ENCODE measurements at places on chromosomes 11 and 22.

GRCh38 chr11:34052608-34053160, 1.2 kb downstream of the CAPRIN1 start:
- H3K27ac ChIP-seq: peak overlapping the region; percentile 100
- H3K27me3 ChIP-seq: no peaks in the 10 kb centered on the region
- H3K36me3 ChIP-seq: peaks cover 3% of the 10 kb centered on the region
- DNase-seq: no peak

- DNase-seq: no peak
- H3K36me3 ChIP-seq: no peaks in the 10 kb centered on the region
These were observed 51.0 kb upstream of the CSNK2A3 start for GRCh38 chr11:11403763-11404725.

DNA sequence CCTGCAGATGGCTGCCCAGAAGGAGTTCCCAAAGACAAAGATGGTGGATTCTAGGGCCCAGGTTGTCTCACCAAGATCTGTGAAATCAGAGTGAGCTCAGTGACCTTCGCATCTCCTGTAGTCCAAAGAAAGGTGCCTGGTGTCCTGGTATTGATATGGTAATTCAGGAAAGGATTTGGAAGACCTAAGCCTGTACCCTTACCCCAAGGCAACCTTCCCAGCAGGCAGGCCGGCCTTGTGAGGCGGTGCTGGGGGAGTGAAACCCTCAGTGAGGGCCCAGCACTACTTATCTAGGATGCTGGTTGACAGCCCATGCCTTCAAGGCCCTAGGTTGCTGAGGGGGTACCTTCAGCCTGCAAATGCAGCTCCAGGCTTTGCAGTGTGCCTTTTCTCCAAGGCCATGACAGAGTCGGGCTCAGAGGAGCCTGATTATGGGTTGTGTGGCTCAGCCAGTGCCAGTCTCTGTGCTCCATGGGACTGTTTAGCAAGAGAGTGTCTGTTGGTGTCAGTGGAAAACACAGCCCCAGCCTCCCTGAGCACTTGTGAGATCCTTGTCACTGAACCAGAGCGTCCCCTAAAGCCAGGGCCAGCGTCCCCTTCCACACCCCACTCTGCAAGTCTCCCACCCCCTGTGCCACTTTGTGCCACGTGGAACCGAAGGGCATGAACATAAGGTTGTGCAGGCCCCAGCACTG, 72.8 kb upstream of the MYOD1 start:
- no peak for DNase-seq
- H3K27ac ChIP-seq: no peak overlapping the region
- H3K36me3 ChIP-seq: no peaks in the 10 kb centered on the region
- H3K4me3 ChIP-seq: no peak overlapping the region

DNA sequence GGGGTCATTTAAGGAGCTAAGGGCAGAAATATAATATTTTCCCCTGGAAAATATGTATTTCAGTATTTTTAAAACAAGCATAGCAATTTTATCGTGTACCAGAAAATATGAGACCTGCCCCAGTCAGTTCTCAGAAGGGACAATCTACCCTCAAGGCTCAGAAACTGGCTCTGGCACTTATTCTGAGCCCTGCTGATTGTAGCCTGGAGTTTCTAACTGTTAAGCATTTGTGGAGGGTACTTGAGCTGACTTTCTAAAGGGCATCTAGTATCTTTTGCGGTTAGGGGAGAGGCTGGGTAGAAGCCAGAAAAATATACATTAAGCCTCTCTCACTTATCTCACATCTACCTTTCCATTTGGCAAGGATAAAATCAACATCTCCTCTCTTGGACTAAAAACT, 71.3 kb upstream of the FSHB start:
- no peak overlapping the region for H3K27ac ChIP-seq
- H3K4me3 ChIP-seq: no peak overlapping the region
- no peak for DNase-seq
- no peaks in the 10 kb centered on the region for H3K36me3 ChIP-seq

GRCh38 chr11:83127310-83127637, 29.7 kb upstream of the PCF11 start:
- H3K27ac ChIP-seq: no peak overlapping the region
- DNase-seq: no peak
- no peaks in the 10 kb centered on the region for H3K36me3 ChIP-seq
- no peaks in the 10 kb centered on the region for H3K4me1 ChIP-seq

DNA sequence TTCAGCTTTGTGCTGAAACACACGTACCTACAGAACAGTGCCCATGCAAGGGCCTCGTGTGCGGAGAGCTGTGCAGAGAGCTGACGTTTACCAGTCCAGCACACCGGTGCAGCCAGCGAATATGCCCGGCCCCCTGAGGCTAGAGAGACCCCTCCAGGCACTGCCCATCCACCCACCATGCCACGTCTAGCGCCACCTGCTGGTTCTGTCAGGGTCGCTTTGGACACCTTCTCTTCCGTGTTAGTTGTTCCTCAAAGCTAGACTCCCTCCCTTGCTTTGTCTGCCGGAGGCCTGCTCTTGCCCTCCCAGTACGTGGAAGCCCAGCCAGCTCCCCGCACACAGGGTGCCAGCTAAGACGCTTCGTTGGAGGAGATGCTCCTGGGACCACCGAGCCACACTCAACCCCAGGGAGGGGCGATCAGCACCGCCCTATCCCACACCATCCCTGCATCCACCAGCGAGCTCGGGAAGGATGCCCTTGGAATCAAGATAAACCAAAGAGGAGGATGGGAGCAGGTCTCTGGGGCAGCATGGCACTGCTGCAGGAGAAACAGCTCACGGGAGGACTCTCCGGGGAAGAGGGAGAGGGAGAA, 43.4 kb downstream of the CPT1A start:
- H3K27me3 ChIP-seq: no peaks in the 10 kb centered on the region
- no peak overlapping the region for H3K27ac ChIP-seq
- no peaks in the 10 kb centered on the region for H3K4me1 ChIP-seq
- no peak overlapping the region for H3K4me3 ChIP-seq
- peak; percentile 20 for DNase-seq
- H3K36me3 ChIP-seq: peaks cover 41% of the 10 kb centered on the region

GRCh38 chr22:26485806-26486390, 2.2 kb downstream of the SRRD start:
- no peak for DNase-seq
- H3K36me3 ChIP-seq: peaks cover 30% of the 10 kb centered on the region
- no peak overlapping the region for H3K27ac ChIP-seq
- no peaks in the 10 kb centered on the region for H3K27me3 ChIP-seq

DNA sequence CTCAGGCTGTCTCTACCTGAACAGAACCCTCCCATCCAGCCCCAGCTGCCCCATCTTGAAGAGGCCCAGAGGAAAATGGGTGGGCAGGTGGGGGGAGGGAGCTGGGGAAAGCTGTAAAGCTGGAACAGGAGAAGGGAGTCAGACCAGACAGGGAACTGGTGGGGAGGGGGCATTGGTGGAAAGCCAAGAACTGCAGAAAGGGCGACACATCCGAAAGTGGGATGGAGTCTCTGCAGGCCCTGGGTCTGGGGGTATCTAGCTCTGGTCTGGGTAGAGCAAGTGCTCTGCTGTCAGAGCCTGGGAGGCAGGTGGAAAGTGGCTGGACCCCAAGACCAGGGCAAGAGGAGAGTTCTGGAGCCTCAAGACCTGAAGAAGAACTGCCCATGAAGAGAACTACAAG, 7.7 kb downstream of the TMPRSS13 start:
- no peak for DNase-seq
- H3K4me1 ChIP-seq: no peaks in the 10 kb centered on the region
- no peaks in the 10 kb centered on the region for H3K27me3 ChIP-seq

DNA sequence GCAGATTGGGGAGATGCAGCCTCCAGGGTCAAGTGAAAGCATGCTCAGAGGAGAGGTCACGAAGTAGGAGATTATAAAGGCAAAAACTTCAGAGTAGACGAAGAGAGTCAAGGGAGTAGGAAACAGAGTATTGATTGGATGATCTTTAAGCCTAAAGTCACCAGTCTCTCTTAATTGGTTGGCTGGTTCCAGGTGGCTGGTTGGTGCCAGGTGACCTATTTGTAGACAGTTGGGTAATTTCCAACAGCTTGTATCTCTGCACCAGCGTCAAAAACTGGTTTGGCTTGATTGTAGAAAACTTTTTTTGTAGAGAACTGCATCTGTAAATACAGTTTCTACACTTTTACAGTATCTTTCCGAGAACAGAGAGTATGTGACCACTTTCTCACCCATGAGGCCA, 75.7 kb upstream of the CCDC90B start:
- no peak overlapping the region for H3K4me3 ChIP-seq
- no peaks in the 10 kb centered on the region for H3K27me3 ChIP-seq
- H3K4me1 ChIP-seq: no peaks in the 10 kb centered on the region
- no peak for DNase-seq
- H3K36me3 ChIP-seq: no peaks in the 10 kb centered on the region
